ENCODE measurements at places on chromosomes 1 and 21.

DNA sequence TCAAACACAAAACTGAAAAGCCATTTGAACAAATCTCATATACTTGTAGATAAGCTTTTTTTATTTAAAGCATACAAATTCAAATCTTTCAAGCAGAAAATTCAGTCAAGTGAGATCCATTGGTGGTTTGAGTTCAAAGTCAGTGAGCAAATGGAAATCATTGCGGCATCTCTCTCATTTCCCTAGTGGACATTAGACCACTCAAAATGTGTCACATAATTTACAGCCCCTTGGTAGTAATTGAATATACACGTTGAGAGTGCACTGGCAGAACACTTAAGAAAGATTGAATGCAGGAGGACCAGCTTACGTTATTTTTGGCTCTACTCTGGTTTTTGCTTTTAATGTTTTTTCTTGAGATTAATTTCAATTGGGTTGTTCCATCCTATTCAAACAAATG is 633.7 kb downstream of the USP25 start:
- DNase-seq, result no peak

DNA sequence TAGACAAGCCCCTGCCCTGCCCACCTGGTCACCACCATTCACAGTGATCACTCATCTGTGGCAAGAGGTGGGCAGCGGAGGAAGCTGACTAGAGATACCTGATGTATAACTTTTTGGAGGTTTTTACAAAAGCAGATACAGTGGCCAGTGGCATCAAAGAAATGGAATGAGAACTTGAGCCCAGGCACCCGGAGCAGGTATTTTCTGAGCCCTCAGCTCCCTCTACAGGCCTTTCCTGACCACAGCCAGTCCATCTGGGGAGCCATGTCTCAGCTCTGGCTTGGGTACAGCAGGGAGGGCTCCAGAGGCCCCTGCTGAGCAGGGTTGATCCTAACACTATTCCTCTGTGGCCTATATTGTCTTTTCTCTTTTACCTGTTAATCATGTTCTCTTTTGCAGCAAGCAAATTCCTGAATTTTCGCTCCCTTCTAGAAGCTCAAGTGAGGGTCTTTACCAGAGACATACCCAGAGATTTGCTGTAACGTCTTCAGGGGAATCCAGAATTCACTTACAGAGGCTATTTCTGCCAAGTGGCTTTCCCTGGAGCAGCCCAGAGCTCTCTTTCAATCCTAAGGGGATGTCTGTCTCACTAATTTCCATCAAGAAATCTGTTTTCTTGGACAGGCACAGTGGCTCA is 27.3 kb downstream of the GPR157 start:
- peak; percentile 74 for DNase-seq

GRCh38 chr1:3467096-3468036 is 12.9 kb downstream of the ARHGEF16 start:
- no peak for DNase-seq

DNA sequence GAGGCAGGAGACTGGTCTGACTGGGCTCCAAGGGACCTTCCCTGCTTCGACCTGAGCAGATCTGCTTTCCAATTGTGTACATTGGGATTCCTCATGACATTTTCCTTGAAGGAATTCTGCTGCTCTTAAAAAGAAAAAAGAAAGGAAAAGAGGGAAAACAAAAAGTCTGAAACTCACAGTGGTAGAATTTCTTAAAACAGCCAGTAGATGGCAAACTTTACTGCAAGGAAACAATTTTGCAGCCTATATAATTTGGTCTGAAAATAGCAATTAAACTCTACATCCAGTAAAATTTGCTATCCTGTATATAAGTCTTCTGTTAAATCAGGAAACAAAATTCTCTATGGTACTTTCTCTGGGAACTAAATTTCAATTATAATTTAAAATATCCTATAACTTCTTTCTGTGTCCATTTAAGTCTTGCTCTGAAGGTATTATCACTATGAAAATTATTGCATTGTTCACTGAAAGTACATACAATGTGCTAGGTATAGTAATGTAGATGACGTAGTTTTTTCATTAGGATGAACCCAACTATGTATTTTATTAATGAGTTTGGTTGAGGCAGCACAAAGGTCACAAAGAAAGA is 59.8 kb downstream of the CRB1 start:
- peak; percentile 33 for DNase-seq

DNA sequence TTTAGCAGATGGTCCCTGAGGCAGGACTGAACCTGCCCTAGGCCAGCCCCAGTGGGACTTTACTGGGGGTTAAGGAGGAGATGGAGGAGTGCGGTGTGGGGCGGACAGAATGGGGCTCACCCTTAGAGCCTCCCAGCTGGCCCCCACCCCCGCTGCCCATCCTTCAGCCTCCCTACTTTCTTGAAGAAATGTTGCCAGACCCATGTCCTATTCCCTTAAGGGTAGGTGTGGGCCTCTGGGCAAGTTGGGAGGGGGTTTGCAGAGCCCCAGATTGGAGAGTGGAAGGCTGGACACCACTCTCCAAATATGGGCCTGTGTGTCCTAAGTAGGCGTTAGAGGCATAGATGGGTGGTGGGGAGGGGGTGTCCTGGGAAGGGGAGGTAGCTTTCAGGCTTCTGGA is 19.2 kb upstream of the EPS8L3 start:
- DNase-seq, result no peak

DNA sequence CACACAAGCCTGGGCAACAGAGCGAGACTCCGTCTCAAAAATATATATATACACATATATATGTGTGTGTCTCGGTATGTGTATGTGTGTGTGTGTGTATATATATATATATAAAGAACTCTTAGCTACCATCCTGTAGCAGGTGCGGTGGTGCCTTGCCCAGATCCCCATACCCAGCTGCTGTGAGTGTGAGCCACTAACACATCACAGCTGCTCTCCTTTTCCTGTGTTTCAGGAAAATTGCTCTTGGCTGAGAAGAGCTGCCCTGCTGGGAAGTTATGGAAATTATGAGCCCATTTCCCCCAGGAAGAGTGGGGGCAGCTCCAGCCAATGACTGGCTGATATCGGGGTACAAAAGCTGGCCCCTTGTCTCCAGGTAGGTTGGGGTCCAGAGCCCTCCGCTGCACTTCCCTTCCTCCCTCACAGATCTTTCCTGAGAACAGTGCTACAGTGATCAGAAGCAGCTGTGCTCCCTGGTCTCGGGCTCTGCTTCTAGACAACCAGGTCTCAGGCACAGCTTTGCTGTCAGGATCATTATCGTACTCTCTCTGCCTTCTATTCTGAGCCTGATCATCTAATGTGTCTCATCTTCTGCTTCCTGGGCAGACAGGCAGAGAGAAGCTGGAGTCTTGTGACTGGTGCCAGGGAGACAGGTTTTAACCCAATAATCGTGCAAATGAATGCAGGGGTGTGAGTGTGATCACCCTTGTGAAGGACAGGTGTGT is 109.6 kb upstream of the ZNF678 start:
- no peak for DNase-seq

All from EH (cell line).